ENCODE measurements at places on chromosomes 5 and 9.

DNA sequence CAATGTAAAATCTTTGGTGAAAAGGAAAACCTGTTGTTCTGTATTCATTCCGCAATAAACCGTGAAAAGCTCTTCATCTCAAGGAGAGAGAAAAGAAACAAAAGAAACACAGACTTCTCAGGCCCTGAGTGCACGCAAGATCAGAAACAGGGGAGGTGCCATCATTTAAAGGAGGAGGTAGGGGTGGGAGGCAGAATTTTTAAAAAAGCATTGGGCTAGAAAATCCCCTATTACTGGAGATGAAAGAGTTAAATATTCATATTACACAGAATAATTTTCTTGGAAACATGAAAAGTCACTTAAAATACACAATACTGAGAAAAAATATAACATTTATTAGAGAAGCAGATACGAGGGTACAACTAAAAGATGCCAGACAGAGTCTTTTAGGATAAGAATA lies 56.3 kb downstream of the USP20 start:
- no peak for DNase-seq

DNA sequence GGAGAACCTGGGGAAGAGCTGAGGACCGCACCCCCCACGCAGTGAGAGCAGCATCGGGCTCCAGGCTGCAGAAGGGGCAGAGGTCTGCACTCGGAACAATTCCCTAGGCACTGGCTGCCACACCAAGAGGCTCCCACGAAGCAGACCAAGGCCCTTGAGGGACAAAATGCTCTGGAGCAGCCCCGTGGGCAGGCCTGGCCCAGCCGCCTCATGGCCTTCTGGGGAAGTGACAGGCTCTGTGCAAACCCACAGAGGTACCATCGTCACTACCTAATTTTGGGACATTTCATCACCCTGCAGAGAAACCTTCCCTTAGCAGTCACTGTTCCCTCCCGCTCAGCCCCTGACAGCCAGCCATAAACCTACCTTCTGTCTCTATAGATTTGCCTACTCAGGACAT lies 15.9 kb downstream of the FBXW5 start:
- no peak for DNase-seq

GRCh38 chr9:108245901-108246300 lies 609.9 kb downstream of the ACTL7B start:
- no peak for DNase-seq

DNA sequence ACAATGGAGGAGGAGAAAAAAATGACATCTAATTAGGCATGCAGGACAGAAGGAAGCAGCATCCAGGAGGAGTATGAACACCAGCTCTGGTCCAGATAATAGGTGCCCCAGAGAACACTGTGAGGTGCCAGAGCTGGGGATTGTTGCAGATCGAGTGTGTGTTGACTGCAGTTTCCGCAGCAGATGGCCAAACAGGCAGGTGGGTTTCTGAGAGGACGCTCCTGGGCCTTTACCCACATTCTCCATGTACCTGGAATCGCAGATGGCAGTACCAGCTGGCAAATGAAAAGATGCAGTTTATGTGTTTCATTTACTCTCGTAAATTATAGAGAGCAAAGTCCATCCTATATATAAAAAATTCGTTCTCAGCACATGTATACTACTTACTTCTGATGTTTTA lies 182.2 kb upstream of the ISL1 start:
- DNase-seq = no peak
